Stimulated activated CD4-positive, alpha-beta T cell treated with anti-CD3 and anti-CD28 coated beads, Interleukin-2, amount 100 ng/mL, for 48 hours (primary cell): ENCODE measurements at places on chromosomes 3 and 15.

DNA sequence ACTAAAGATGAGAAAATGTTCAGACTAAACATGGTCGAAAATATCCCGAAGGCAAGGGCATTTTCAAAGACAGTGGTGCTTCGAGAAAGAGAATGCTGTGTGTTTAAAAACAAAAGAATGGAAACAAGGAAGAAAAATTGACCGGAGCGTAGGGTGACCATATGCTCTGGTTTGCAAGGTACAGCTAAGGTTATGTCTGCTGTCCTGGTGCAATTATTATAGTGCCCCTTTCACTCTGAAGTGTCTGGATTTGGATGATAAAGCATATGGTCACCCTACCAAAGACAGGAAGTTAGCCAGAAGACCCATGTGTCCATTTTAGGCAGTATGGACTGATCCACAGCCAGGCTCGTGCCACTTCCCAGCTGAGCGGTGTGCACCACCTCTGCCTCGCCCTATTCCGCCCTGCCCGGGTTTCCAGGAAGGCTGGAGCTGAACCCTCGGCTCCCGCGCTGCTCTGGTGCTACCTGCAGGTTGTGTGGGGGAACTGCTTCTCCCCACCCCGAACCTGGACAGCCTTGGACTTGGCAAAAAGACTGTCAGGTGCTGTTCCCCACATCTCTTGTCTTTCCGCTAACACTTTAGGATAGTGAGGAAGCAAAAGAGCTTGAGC, 25.2 kb downstream of the GOLGA6D start:
- peak; percentile 12 for DNase-seq

DNA sequence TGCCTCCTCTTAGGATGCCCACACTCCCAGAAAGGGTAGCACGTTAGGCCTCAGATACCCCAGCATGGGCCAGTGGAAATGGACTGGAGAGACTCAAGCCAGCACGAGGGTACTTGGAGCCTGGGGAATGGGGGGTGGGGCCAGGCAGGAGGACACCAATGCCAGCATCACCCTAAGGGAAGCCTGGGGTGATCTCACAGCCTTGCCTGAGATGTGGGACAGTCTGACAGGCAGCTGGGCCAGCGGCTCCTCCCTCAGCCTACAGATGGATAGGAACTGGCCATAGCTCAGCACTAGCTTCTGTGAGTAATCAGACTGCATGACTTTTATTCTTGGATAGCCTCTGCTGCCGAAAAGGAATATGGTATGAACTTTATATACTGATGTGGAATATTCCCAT, 59.6 kb upstream of the MRPS22 start:
- DNase-seq: no peak

DNA sequence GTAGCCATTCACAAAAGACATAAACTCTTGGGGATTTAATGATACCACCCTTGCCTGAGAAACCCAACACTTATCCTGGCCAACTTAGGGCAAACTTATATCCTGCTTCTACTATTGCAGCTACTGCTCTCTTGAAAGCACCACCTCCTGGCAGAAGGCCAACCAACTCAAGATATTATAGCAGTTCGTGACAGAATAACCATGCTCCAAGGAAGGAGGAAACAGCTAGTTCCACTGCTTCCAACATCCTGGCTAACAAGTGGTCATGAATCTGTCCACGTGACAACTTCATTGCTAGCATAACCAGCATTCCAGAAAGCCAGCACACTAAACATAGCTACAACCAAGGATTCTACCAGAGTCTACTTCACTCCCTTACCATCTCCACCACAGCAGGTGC, 1037.5 kb downstream of the TBL1XR1 start:
- no peak for DNase-seq

DNA sequence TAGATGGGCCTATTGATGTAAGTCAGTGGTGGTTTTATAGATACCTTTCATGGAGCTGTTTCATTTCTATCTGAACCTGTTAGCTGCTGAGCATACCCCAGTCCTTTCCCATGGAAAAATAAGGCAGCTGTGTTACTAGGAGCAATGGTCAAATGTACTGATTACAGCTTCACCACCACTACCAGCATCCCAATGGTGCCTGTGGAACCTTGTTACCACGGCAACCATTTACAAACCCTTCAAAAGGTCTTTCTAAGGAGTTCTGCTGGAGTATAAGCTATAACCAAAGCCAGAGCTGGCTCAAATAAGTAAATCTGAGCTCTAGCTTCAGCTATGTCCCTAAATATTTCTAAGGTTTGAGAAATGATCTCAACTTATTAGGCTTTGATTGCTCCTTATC, 133.4 kb upstream of the ACP3 start:
- no peak for DNase-seq

- DNase-seq: peak; percentile 7
Observed at GRCh38 chr3:4351164-4351855, 48.1 kb downstream of the SETMAR start.

DNA sequence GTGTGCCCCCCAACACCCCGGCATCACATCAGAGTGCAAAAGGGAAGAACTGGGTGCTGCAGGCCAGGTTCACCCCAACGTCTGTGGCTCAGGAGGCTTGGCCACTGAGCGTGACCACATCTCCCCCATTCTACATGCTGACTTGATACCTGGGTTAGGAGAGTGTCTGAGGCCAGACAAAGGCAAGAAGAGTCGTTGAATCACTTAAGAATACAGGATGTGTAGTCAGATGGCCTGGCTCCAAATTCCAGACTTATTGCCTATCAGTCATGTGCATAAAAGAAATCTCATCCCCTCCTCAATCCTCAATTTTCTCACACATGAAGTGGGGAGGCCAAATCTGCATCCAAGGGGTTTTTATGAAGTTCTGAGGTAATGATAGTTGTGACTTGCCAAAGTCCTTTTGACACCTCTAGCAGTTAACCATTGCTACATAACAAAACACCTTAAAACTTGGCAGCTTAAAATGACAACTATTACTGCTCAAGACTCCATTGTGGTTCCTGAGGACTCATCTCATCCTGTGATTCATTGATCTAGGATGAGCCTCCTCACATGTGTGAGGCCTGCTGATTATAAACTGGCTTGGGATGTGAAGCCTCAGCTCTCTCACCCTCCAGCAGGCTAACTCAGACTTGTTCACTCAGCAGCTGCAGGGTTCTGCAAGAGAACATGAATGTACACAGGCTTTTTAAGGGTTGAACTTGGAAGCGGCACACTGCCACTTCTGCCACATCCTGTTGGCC, 138.8 kb upstream of the TLE3 start:
- DNase-seq: no peak

GRCh38 chr3:38018296-38019266, 10.9 kb downstream of the PLCD1 start:
- no peak for DNase-seq

- DNase-seq: no peak
Observed at GRCh38 chr3:127369356-127369935, 81.6 kb upstream of the PRR20G start.

GRCh38 chr15:43241100-43241499, 20.3 kb upstream of the EPB42 start:
- DNase-seq: no peak

DNA sequence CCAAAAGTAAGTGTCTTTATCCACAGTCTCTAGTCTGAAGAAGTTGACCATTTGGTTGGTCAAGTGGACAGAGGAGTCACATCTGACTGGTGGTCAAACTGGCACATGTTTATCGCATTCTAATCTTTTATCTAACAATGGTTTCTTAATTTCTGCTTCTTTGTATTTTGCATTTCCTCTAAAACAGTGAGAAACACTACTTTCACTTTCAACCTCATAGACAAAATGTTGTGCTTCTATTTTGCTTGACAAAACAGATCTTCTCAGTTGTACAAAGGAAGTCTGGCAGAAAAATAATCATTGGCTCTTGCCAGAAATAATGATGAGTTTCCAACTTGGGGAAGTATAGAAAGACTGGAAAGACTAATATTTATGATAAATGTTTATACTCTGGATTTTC, 103.9 kb downstream of the MME start:
- no peak for DNase-seq

- DNase-seq: peak; percentile 39
Observed at GRCh38 chr3:67384760-67385397, 269.5 kb downstream of the SUCLG2 start.

DNA sequence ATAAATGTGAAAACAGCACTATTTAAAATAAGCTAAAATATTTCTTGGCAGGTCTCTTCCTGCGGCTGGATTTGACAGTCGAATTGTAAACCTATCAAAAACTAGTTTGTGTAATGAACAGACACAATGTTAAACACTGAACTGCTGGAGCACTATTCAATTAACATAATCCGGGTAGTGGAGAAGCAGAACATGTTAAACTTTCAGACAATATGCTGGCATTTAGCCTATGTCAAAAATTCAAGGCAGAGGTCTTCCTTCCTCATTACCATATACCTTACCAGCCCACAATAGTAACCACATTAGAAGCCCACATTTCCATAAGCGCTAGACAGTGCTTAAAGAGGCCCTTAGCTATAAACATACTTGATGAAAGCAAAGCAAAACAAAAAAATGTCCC, 1042.9 kb downstream of the ROBO1 start:
- no peak for DNase-seq

- no peak for DNase-seq
Observed at GRCh38 chr3:158863247-158863646, 61.4 kb downstream of the MFSD1 start.

DNA sequence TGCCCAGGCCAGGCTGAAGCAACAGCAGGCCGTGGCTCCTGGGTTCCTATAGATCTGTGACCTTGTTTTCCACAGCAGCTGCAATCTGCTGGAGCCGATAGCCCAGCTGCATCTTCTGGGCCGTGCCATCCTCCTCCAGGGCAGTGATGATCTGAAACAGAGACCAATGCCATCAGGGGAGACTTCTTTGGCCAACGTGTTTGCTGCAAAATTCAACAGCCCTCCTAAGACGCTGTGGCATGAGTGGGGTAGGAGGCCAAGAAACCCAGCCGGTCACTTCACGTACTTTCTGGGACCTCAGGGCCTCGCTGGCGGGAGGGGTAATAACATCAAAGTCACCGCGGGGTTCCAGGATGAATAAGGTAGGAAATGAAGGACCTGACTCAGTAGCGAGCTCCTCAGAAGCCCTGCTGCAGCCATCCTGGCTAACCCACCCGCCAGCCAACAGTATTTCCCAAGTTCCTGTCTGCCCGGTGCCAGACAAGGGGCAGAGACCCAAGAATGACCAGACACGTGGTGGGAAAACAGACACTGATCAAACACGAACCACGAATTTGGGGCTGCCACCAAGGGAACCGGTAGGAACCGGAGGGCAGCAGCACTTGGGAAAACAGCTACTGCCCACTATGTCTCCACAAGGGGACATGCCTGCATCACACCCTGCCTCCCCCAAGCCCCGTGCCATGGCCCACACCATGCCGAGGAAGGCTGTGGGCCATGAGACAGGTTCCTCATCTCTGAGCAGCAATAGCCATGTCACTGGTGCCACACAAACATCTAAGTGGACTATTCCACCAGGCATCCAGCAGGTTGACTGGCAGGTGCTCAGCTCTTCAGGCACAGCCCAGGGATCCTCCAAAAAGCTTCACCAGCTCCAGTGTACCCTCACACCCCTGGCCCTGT, 25.2 kb downstream of the PLXNB1 start:
- no peak for DNase-seq

DNA sequence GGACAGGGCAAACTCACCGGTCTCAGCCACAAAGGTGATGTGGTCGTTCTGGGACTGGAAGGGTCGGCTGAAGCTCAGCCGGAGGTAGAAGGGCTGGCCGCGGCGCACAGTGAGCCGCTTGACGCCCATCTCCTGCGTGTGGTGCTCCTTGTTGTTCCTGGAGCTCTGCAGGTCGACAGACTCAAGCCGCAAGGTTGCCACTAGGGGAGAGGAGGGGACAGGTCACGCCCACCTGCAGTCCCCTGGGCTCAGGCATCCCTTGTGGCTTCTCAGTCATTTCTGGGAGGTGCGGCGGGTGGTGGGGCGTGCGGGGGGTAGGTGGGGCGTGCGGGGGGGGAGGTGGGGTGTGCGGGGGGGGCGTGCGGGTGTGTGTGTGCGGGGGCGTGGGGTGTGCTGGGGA, 26.7 kb upstream of the TGM5 start:
- DNase-seq: no peak

DNA sequence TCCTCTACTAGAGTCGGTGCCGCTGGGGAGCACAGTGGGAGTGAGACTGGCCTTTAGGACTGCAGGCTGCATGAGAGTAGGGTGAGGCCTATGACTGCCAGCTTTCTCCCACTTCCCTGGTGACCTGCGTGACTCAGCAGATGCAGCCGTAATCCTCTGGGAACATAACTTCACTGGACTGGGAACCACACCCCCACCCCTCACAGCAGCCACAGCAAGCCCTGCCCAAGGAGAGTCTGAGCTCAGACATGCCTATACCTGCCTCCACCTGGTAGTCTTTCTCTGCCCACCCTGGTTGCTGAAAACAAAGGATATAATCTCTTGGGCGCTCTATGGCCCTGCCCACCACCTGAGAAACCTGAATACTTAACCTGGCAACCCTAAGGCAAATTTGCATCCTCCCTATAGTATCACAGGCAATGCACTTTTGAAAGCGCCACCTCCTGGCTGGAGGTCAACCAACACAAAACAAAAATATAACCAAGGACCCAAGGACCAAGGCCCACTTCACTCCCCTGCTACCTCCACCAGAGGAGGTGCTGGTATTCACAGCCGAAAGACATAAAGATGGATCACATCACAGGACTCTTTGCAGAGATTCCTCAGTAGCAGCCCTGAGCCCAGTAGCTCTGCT, 308.9 kb downstream of the CTNNB1 start:
- DNase-seq: no peak

DNA sequence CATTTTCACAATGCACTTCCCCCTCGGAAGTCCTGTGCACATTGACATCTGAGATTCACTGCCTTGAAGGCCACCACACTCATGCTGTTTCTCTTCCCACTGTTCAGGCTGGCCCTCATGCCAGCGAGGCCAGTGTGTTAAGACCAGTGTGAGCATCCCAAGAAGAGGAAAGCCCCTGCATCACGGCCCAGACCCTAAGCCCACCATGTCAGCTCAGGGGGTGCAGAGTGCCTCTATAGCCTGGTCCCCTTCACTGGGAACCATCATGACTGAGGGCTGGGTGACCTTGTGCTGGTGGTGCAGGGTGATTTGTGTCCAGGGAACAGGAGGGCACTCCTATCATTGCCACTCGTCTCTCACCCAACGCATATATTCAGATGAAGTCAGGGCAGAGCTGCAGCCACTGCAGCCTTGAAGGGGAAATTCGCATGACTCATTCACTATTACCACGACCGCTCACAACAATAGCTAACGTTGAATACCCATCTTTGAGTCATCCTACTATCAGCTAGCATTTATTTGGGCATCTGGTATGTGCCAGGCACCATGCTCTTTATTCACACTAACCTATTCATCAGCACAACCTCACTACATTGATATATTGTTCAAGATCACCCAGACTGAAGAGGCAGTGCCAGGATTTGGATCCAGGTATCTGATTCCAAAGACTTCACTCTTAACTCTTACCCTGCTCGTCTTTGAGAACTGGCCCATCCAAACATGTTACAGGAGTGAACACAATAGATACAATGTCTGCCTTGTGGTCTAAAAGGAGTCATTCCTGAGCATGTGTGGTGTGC, 58.8 kb upstream of the SLC6A11 start:
- no peak for DNase-seq
